ENCODE measurements at places on chromosomes 7 and 10.

- no peak for DNase-seq
These were observed 53.0 kb downstream of the SH2D4B start for GRCh38 chr10:80590585-80591125.

DNA sequence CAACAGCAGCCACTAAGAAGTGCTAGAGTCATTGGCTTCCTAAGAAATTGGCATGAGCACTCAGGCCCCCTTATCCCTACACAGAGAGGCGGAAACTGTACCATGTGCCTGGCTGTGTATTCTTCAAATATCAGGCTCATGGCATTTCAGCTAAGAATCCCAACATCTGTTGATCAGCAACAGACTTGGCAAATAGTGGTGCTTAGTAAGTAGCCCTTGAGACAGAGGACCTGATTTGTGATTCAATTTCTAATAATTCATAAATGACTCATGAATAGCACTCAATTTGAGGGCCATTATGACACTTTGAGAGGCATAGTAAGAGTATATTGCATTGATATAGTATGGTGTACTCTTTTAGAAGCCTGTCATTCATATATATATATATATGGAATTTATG, 309.1 kb downstream of the LRMDA start:
- DNase-seq, result no peak

- no peak for DNase-seq
These were observed 3.8 kb downstream of the MCM10 start for GRCh38 chr10:13165177-13165576.

- no peak for DNase-seq
These were observed 31.5 kb upstream of the NRP1 start for GRCh38 chr10:33365871-33366411.

- peak; percentile 77 for DNase-seq
These were observed 343.0 kb downstream of the CRPPA start for GRCh38 chr7:16078076-16078952.

GRCh38 chr7:111933609-111934008, 272.6 kb downstream of the DOCK4 start:
- no peak for DNase-seq

DNA sequence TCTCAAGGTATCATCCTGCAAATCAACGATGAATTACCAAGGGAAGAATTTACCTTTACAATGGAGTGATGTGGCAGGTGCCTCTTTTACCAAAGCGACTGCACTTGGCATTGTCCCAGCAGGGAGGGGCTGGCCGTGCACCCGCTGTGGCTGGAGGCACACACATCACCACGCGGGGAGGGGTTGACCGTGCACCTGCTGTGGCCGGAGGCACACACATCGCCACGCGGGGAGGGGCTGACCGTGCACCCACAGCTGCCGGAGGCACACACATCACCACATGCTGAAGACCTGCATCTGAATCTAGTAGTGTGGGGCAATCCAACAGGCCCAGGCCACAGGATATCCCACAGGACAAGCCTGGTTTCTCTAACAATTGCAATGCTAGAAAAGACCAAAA, 493.5 kb downstream of the DNAJB6 start:
- DNase-seq, result no peak

DNA sequence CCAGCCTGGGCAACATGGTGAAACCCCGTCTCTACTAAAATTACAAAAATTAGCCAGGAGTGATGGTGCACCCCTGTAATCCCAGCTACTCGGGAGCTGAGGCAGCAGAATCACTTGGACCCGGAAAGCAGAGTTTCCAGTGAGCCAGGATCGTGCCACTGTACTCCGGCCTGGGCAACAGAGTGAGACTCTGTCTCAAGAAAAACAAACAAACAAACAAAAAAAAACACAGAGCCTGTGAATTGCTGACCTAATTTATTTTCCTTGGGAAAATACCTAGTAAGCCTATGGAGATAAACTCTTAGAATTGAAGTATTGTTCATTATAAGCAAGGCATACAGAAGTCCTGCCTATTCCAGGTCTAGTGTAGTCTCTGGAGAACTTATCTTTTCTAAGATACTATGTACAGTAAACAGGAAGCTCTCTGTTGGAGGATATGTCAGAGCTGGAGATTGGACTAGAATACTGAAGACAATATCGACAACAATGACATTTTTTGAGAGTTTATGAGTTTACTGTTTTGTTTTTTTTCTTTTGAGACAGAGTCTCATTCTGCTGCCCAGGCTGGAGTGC, 14.9 kb downstream of the GTF2I start:
- DNase-seq, result no peak

DNA sequence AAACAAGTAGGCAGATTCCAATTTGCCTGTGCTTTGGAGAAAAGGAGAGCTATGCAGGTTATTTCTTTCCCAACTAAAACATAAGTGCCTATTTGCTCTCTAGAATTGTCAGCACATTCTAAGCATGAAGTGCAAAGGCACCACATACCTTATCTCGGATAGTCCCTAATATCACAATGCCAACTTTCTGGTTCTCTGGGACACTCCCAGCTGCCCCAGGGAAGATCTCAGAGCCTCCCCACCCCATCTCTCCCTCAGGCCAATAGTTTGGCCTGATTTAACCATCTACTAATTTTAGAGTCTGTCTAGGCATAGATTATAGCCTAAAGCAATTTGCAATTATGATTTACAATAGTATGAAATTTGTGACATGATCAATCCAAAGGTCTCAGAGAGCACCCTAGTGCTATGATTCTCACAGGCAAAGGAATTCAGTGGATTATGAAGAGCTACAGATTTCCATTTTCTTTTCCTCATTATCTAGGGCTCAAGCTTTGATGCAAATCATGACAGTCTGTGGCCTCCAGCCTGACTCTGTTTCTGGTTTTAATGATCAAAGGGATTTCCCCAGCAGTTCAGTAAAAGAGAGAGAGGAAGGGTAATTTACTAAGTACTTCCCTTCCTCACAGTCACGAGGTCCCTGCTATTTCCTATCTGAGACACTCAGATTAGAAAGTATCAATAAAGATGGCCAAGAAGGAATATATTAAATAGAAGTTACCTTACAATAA, 29.0 kb upstream of the IL6 start:
- no peak for DNase-seq

DNA sequence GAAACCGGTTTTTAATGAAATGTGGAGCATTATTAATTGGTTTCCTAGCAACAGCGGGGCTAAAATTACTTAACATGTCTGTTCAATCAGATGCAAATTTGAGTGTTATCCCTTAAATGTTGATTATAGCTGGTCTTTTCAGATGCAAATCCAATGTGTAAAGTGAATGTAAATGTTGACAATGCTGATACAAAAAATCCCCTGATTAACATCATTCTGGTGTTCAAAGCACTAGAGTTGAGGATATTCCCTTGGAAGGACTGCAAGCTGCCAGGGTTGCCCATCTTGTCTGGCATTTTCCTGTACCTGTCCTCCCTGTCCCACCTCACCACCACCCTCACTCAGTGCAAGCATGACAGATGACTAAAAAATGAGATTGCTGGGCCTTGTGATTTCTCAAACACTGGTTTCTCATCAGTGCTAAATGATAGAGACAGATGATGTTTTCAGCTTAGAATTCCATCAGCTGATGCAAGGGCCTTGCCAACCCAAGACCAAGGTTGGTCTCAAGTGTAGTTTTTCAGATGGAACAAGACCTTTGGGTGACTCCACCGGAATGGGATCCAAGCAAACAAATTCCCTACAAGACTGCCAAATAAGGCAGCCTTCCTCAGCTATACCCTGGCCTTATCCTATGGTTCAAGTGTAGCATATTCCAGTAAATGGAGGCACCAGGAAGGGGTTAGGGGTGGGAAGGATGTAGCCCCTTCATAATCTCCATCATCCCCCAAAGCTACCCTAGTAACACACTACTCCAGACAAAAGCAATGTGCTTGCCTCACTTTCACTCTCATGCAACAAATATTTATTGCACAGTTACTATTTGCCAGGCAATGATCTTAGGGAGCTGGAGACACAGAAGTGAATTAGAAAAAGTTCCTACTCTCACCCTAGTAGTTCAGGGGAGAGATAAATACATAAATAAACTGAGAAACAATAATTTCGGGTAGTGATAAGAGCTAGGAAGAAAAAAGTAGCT, 54.9 kb downstream of the JAZF1 start:
- DNase-seq, result no peak

- DNase-seq, result no peak
These were observed 5.1 kb downstream of the UBE2H start for GRCh38 chr7:129947701-129948100.

DNA sequence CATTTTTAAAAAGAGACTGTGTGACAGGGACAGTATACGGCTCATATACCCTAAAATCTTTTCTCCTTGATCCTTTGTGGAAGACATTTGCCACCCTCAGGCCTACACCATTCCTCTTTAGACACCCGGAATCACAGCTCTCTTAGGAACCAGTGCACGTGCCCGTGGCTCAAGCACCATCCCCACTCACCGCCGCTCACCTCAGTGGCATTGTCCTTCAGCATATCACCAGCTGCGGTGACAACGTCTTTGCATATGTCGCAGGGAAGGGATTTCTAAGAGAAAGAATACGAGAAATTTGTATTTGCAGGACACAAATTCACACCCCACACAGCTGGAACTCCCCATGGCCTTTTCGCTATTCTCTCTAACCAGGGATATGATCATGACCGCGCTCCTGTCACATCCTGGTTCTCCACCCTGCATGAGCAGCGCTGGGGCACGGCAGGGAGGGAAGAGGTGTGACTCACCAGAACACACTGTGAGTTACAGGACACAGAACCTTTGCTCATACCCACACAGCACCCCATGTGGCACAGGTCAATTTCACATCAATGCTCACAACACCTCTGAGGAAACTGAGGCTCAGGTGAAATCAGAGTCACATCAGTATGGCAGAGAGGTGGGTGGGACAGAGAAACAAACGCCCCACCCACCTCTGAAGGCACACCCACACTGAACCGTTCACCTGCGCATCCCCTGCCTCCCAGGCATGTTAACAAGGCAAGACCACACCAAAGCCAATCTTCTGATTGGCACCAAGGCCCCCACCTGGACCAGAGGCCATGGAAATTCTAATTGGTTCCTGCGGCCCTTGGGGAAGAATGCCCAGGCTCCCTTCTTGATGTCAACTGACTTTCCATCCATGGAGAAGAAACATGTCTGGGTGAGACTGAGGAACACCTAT, 19.2 kb downstream of the PSAP start:
- no peak for DNase-seq

DNA sequence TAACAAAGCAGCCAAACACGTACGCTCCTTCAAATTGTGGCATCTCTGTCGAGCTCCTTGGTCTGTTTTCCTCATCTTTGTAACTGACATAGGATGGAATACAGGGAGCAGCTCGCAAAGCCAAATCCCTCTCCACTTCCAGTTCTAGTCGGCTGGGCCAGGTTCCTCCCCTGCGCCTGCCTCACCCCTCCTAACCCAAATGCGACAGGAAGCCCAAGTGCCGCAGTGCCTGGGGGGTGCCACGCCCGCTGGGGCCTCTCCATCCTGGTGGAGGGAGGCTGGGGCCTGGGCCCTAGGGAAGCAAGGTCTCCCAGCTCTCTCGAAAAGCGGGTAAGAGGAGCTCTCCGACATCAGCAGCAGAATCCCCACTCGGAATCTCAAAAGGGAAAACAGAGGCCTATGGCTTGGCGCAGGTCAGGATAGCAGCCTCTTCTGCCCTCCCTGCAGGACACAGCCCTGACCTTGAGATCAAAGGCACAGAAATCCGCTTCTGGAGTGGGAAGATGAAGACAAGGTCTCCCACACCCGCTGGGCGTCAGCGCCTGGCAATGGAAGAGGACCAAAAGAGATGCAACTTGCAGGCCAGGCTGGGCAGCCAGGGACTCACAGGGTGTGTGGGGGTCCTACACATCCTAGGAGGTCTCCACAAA, 165.8 kb downstream of the NRF1 start:
- no peak for DNase-seq

GRCh38 chr10:29199941-29200679, 88.8 kb upstream of the LYZL1 start:
- no peak for DNase-seq

DNA sequence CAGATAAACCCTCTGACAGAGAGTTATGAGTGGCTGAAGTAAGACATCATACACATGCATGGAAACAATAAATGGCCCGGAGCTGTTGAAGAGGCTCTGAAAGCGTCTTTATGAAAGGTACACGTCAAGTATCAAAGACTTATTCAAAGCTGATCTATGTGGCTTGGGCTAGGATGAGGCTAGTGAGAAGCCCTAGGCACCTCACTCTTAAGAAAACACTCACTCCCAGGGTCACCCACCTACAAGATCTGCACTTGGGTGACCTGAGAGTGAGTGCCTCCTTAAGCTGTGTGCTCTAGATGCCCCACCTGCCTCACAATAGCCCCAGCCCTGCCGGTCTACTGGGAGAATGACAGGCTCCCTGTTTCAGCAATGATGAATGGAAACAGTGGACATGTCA, 1.1 kb upstream of the GIMAP1 start:
- no peak for DNase-seq

DNA sequence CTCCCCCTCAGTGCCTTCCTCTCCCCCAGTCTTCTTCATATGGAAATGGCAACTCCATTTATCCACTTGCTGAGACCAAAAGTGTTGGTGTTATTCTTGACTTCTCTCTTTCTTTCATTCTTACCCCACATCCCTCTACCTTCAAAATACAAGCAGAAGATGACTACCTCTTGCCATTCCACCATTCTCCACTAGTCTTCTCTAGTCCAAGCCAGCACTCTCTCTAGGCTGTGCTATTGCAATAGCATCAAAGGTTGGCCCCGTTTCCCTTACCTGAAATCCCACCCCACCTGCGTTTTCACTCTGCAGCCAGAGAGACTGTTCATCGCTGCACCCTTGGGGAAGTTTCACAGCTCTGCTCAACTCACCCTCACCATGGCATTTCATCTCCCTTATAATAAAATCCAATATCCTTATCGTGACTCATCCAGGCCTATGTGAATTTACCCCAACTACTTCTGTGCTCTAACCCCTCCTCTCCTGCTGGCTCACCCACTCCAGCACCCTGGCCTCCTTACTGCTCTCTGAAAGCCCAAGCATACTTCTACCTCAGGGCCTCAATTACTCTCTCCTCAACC, 109.1 kb downstream of the LSM5 start:
- DNase-seq, result no peak

GRCh38 chr10:114686013-114686412, 27.9 kb upstream of the ABLIM1 start:
- DNase-seq, result no peak

DNA sequence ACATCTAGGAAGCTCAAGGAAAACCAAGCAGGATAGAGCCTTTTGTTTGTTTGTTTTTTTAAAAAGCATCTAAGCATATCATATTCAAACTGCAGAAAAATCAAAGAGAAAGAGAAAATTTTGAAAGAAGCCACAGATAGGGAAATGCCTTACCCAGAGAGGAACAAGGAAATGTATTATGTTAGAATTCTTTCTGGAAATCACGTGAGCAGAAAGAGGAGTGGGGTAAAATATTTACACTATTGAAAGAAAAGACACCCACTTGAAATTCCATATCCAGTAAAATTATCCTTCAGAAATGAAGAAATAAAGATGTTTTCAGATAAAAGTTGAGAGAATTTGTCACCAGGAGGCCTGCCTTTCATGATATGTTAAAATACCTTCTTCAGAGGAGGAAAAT, 775.7 kb upstream of the IGFBP3 start:
- DNase-seq, result no peak

- DNase-seq, result peak; percentile 61
These were observed 31.7 kb upstream of the DGKI start for GRCh38 chr7:137878333-137878961.

All from muscle of back (tissue), 13 donors.